ENCODE measurements at places on chromosomes 3 and 15. TPM values are rescaled to one million over a fixed set of nuclear protein-coding genes. Genes with fewer than 3 reads are reported as not detected.

Gene CCDC13
- 1.2 TPM for total RNA-seq

Gene LRRN1
- not detected for total RNA-seq

Gene DOCK3
- total RNA-seq = 0.16 TPM

Gene TRIM59
- 32.5 TPM for total RNA-seq

Gene SNTN
- total RNA-seq = not detected

Gene CDCP1
- total RNA-seq = not detected

Gene JMJD7
- 15.0 TPM for total RNA-seq

Gene TMIE
- total RNA-seq = 0.18 TPM

Gene SPATA12
- total RNA-seq = 0.14 TPM

Gene CFAP20DC
- total RNA-seq = 1.9 TPM

Gene GPR176
- 39.8 TPM for total RNA-seq

Gene VIPR1
- total RNA-seq = 3.8 TPM

DNA sequence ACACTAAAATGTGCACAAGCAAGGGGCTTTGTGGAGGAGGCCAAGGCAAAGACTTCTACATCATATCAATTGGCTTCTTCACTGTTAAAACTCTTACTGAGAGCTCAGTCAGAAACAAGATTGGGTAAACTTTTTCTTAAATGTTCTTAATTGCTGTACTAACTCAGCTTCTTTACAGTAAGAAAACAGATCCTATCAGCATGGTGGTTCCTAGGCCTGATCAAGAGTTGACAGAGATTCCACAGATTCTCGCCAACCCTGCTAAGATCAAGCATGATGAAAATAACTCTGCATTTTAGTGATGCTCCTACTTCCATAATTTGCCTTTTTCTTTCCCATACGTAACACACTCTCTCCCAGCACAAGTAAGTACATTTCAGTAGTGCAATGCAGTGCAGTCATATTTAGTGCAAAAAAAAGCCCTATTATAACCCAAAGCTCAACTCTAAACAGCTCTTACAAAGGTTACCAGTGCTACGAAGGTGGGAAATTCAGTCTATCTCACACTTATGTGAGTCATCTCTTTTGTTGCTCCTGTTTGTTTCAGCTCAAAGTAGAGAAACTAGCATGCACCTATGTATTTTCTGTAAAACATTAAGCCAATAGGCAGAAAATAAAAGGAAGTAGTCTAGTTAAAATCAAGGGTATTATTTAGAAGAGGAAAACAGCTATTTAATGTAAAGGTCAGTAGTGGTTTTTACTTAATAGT, 29.9 kb downstream of the TIGIT start:
- no peak for DNase-seq

DNA sequence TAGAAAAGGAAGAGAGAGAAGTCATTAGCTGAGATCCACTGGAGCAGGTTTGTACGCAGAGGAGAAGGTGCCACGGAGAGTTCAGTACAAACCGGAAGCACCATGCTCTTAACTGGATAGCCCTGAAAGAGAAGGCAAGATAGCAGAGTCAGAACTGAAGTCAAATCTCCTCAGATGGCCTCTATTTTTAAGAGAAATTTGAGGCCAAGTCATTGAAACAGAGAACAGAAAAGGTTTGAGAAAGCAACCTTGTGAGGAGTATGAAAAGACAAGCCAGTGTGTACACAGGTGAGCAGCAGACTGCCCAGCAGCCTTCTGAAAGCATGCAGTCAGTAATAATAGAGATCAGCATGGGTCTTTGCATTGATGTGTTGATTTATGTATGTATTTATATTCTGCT, 66.1 kb upstream of the SPRED1 start:
- no peak for DNase-seq

- no peak for DNase-seq
Observed at GRCh38 chr3:9161298-9161697, 88.1 kb downstream of the SRGAP3 start.

- no peak for DNase-seq
Observed at GRCh38 chr15:67035886-67036285, 29.5 kb upstream of the SMAD3 start.

DNA sequence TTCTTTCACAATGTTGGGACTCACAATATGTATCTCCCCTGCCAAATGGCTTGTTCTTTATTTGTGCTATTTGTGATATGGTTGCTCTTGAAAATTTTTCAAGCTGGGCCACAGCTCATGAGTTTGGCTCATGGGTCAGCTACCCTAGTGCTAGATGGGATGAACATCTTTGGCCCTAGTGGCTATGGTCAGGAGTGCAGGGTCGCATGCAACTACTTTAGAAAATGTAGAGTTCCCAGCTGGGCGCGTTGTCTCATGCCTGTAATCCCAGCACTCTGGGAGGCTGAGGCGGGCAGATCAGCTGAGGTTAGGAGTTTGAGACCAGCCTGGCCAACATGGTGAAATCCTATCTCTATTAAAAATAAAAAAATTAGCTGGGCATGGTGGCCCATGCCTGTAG, 55.8 kb downstream of the POLR2M start:
- DNase-seq = no peak

- no peak for DNase-seq
Observed at GRCh38 chr3:10556312-10556711, 50.9 kb upstream of the ATP2B2 start.

DNA sequence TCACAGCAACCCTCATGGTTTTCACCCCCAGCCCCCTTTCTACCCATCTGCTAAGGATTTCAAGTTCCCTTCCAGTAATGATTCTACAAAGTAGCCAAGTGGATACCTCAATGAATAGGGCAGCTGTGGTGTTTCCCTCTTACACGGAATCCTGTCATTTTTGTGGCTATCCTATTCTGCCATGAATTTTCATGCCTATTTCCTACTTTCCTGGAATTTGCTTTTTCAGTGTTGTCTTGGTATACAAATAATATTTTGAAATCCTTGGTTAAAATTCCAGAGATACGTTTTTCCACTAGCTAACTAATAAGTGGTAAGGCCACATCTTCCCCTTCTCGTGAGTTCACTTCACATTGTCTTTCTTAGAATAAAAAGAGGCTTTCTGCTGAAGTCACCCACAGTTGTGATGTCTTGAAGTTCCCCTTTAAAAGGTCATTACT, 7.5 kb downstream of the ADPRH start:
- no peak for DNase-seq

- no peak for DNase-seq
Observed at GRCh38 chr15:77654975-77655374, 22.3 kb upstream of the LINGO1 start.

- peak; percentile 46 for DNase-seq
Observed at GRCh38 chr3:171317171-171317570, 143.0 kb downstream of the TNIK start.

DNA sequence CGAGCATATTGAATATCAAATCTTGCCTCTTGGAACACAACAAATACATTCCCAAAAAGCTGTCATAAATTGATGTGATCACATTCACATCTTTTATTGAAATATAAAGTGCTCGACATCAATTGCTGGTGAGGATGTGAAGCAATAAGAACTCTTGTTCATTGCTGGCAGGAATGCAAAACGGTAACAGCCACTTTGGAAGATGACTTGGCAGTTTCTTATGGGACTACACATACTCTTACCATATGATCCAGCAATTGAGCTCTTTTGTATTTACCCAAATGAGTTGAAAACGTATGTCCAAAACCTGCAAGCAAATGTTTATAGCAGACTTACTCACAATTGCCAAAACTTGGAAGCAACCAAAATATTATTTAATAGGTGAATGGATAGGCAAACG, 234.9 kb downstream of the CACNA2D3 start:
- DNase-seq = no peak

- no peak for DNase-seq
Observed at GRCh38 chr3:169596126-169596525, 67.4 kb downstream of the MECOM start.

- DNase-seq = no peak
Observed at GRCh38 chr3:185342459-185343174, 20.3 kb upstream of the MAP3K13 start.

GRCh38 chr3:184360070-184360928, 1.1 kb downstream of the CLCN2 start:
- no peak for DNase-seq

- peak; percentile 61 for DNase-seq
Observed at GRCh38 chr3:13452490-13453335, 27.4 kb upstream of the HDAC11 start.

DNA sequence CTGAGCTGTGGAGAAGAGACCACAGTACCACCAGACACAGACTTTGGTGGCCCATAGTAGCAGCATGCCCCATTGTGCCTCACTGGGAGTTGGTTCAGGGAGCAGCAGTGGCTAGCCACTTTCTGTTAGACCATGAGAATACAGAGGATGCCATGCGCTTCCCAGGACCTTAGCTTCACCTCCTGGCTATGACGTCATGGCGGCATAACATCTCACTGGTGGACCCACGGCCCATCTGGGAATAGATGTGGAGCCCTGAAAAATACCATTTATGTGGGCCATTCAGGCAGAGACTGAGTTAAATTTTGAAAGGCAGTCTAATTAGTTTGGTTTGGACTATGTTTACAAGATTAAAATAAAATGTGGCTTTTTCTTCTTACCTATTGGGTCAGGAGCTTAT, 55.1 kb upstream of the NMD3 start:
- no peak for DNase-seq

GRCh38 chr3:40915346-40915865, 283.9 kb upstream of the CTNNB1 start:
- no peak for DNase-seq

DNA sequence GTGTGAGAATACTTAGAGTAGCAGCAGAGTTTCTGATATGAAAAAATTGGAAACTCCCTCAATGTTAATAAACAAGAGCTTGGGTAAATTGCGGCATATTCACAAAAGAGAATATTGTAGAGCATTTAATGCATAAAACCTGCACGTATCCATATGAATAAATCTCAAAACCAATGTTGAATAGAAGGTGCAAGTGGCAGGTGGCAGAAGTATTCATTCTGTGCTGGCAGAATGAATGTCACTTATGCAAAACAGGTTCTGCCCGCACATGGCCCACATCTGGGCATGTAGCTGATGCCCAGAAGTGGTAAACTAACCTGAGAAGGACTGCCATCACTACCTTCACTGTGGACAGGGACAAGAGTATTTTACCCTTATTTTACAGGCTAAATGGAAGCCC, 14.1 kb upstream of the PRSS50 start:
- no peak for DNase-seq

DNA sequence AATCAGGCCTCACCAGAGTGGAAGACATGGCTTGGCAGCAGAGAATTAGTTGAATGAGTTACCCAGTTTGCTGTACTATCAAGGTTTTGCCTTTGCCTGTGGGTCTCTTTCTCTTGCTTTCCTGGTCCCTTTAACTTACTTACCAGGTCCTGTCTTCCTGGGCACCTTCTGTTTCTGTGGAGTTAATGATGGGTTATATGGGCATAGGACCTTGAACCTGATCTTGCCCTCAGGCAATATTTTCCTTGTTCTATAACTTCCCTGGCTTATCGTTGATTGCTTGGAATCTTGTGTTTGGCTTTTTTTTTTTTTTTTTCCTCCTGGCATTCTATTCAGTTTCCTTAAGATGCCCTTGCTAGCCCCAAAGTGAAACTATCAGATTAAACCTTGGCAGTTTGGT, 106.8 kb downstream of the HHLA2 start:
- DNase-seq = no peak

DNA sequence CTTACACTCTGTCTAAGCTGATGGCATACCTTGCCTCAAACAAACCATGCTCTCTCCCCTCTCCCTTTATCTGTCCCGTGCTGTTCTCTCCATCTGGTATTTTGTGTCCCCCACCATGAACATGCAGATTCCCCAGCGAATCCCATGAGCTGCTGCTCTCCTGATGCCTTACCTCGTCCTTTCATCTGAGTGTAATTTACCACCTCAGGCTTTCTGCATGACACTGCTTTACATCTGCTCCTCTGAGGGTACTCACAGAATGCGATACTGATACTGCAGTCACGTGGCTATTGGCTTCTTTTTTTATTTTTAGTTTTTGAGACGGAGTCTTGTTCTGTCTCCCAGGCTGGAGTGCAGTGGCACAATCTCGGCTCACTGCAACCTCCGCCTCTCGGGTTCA, 341.7 kb downstream of the PTPRG start:
- no peak for DNase-seq

- no peak for DNase-seq
Observed at GRCh38 chr15:67190813-67191212, 63.6 kb downstream of the AAGAB start.

GRCh38 chr15:82129761-82130160, 83.9 kb upstream of the MEX3B start:
- no peak for DNase-seq

DNA sequence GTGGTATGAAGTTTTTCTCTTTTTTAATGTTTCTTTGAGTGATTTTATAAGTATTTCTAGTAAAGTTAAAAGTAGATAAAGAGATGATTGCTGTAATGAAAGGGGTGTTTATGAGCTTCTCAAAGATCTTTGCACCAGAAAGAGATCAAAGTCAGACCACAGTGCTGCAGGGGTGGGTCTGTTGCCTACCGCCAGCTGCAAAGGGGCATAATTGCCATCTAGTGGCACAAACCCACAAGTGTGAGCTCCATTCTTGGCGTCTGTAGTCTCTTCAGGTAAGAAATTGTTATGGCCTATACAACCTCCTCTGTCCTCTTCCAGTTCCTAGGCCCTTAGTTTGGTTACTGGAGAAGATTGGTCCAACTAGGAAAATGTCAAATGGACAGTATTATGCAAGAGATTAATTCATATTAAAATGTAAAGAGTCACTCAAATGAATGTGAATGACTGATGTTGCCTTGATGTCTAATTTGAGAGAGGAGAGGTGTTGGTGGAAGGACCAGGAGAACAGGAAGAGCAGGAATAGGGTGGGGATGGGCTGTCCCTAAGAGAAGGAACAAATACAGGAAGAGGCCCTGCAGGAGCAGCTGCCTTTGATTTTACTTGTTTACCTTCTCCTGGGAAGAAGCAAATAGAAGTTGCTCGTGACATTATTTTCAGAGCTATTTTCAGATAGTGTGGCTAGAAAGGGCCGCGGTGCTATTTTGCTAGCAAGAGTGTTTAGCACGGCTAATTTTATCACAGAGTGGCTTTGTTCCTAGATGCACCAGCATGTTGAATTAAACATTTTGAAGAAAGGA, 53.0 kb upstream of the GSK3B start:
- DNase-seq = peak; percentile 25

- DNase-seq = no peak
Observed at GRCh38 chr15:44097552-44097951, 97.5 kb downstream of the FRMD5 start.

- no peak for DNase-seq
Observed at GRCh38 chr15:43243020-43243645, 22.3 kb upstream of the EPB42 start.

DNA sequence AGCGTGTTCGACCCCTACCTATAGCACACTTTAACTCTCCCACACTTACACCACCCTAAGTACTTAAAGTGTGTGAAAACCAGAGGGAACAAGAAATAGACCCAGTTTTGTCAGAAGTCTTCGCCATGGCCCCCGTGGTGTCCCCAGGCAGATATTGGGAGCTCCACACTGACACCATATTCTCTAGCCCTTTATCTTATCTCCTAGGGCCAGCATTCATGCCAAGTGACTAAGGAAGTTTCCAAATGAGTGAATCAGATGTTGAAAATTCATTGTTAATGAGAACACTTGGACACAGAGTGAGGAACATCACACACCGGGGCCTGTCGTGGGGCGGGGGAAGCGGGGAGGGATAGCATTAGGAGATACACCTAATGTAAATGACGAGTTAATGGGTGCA, 31.8 kb downstream of the P3H2 start:
- no peak for DNase-seq
